Nucleus accumbens (tissue), 56 donors: ENCODE measurements at places on chromosomes 2 and 18.
A peak's percentile ranks its signal among the peaks of the same experiment; 100 is the strongest.

DNA sequence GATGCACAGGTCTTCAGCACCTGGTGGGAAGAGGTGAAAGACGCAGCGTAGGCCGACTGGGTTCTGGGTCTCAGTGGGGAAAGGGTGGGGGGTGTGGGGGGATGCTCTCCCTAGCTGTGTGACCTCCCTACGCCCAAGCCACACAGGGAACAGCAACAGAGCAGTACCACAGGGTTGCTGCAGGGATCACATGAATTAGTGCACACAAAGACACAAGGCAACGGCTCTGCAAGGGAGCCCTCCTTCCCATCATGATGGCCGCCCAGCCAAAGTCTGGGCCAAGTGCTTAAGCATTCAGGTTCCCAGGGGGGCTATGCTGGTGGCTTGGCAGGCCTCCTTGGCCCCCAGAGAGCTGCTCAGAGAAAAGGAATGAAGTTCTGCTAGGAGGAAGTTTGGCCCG lies 28.2 kb upstream of the GBX2 start:
- DNase-seq = no peak

DNA sequence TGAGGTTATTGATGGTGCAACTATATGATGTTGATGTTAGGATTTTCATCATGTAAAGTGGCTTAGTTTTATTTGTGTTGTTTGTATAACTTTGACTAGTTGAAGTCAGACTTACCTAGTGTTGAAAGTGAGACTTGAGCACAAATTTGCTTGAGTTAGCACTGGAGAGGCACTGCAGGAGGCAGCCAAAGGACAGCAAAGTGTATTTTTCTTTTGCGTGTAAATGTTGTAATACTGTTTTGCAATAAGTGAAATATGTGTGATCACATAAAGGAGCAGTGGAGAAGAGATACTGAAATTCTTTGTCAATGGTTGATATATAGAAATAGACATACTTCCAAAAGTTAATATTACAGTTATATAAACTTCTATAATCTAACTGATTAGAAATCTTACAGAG lies 332.0 kb upstream of the RAB12 start:
- no peak for DNase-seq

DNA sequence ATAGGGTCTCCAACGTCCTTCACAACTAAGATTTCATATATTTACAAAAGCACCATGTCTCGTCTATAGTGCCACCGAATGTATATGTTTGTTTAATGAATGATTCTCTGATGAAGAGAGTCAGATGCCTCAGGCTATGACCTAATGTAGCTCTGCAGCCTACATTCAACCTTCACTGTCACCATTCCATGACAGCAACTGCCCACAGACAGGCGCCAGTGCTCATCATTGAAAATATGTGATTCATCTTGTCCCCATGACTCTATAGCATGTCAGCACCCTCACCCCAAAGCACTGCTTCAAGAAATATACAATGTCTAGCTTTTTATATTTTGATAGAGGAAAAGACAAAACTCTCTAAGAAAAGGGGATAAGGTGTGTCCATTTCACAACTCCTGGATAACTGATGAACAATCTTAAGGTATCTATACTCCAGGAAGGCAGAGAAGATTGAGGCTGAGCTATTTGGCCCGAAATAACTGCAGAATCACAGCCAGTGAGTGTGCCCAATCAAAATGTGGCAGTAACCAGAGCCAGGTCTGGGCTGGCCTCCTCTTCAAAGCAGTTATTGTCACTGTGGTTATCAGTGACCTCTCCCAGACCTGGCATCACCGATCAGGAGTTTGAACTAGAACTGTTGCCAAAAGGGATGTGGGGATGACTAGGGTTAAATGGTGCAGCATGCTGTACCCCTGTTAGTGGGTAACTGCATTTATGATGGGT lies 246.6 kb downstream of the SETBP1 start:
- no peak for DNase-seq

DNA sequence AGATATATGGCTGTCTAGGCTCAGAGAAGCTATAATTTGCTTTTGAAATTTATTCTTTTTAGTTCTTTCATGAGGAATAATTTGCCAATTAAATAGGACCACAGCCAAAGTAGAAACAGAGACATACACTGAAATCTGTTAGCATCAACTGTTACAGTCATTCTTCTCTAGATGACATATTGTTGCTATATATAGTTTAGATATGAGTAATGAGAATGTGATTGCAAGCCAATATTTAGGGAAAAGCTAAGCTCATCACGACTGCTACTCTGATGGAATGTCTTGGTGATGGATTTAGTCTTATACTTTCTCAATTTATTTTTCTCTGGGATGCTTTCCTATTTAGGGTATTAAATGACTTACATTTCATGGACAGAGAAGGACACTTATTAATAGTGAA lies 259.1 kb downstream of the LNPK start:
- no peak for DNase-seq

- peak; percentile 79 for DNase-seq
Measured at GRCh38 chr18:24271381-24272228, 126.0 kb downstream of the OSBPL1A start.

GRCh38 chr18:13530033-13530878 lies 196.1 kb downstream of the FAM210A start:
- no peak for DNase-seq

DNA sequence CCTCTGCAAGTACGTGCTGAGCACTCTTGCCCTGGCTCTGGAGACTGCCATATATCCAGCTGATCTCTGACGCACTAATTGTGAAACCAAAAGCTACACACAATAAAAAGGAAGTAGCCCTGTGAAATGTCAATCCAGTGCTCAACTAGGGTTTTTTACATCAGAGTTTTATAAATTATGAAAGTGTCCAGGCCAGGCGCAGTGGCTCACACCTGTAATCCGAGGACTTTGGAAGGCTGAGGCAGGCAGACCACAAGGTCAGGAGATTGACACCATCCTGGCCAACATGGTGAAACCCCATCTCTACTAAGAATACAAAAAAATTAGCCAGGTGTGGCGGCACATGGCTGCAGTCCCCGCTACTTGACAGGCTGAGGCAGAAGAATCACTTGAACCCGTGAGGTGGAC lies 24.5 kb upstream of the PEX13 start:
- DNase-seq = no peak

GRCh38 chr18:33507019-33507418 lies 66.5 kb upstream of the CCDC178 start:
- DNase-seq = no peak

DNA sequence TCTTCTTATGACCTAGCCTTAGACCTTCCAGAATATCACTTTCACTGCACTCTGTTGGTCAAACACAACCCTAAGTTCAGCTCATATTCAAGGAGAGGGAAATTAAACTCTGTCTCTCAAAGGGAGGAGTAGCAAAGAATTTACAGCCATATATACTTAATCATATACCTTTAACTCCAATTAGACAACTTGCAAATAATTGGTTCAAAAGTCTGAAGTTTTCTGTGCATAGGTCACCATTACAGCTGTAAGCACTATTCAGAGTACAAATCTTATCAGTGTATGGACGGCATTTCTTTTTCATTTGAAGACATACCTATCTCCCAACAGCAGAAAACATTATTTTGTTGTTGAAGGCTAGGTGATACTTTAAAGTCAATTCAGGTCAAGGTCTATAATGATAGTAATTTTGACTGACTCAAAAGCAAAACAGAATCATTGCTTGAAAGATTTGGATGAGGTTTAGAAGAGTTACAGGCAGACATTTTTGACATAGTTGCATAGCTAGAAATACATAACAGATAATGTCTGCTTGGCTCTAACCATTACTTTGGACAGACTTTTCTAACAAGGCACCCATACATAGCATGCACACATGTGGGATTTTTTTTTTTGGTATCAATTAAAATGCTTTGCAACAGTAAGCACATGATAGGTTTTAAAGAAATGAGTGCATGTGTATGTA lies 131.5 kb downstream of the CPS1 start:
- DNase-seq = no peak

- no peak for DNase-seq
Measured at GRCh38 chr2:85468704-85469349, 50.3 kb downstream of the SH2D6 start.

- no peak for DNase-seq
Measured at GRCh38 chr2:37654932-37655841, 16.3 kb downstream of the CDC42EP3 start.

GRCh38 chr2:43060390-43061016 lies 165.9 kb downstream of the ZFP36L2 start:
- no peak for DNase-seq
